ENCODE measurements at places on chromosomes 6 and 20.
A peak's percentile ranks its signal among the peaks of the same experiment; 100 is the strongest.

- DNase-seq, result no peak
Observed at GRCh38 chr6:7218406-7218988, 94.5 kb downstream of the SSR1 start.

DNA sequence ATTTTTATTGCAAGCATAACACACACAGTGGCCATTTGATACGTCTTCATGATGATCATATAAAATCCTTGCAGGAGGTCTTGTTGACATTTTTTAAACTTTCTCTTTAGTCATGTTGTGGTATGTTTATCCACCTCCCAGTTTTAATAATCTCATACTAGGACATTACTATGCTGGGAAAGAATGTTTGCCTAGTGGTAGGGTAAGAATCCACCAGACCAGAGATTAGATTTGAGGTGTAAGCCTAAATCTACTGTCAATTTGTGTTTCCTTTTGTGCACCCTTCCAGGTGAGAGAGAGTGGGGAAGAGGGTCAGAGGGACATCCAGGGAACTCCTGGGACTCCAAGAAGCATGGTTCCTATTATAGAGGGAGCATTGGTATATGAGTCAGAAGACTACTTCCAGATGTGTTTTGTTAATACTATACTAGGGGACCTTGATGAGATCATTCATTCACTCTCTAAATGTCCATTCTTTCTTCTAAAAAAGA, 298.3 kb upstream of the SASH1 start:
- peak; percentile 11 for DNase-seq

DNA sequence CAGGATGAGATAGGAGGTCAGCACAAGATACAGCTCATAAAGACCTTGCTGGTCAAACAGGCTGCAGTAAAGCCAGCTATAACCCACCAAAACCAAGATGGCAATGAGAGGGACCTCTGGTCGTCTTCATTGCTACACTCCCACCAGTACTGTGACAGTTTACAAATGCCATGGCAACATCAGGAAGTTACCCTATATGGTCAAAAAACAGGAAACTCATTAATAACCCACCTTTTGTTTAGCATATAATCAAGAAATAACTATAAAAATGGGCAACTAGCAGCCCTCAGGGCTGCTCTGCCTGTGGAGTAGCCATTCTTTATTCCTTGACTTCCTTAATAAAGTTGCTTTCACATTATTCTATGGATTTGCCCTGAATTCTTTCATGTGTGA, 30.9 kb downstream of the SLC22A2 start:
- DNase-seq, result no peak

- no peak for DNase-seq
Observed at GRCh38 chr6:12173181-12173580, 117.0 kb upstream of the EDN1 start.

GRCh38 chr6:137777687-137778075, 89.4 kb upstream of the TNFAIP3 start:
- no peak for DNase-seq
